Stimulated activated CD8-positive, alpha-beta memory T cell treated with anti-CD3 and anti-CD28 coated beads, Interleukin-2, amount 100 ng/mL, for 48 hours (primary cell): ENCODE measurements at places on chromosomes 11 and 22.

GRCh38 chr22:32829451-32829851, 27.9 kb downstream of the TIMP3 start:
- no peak for DNase-seq

- no peak for DNase-seq
Measured at GRCh38 chr11:8329336-8329735, 65.7 kb upstream of the LMO1 start.

- no peak for DNase-seq
Measured at GRCh38 chr22:29105468-29105867, 32.6 kb downstream of the KREMEN1 start.

GRCh38 chr22:34129691-34130486, 209.6 kb upstream of the LARGE1 start:
- DNase-seq: no peak

DNA sequence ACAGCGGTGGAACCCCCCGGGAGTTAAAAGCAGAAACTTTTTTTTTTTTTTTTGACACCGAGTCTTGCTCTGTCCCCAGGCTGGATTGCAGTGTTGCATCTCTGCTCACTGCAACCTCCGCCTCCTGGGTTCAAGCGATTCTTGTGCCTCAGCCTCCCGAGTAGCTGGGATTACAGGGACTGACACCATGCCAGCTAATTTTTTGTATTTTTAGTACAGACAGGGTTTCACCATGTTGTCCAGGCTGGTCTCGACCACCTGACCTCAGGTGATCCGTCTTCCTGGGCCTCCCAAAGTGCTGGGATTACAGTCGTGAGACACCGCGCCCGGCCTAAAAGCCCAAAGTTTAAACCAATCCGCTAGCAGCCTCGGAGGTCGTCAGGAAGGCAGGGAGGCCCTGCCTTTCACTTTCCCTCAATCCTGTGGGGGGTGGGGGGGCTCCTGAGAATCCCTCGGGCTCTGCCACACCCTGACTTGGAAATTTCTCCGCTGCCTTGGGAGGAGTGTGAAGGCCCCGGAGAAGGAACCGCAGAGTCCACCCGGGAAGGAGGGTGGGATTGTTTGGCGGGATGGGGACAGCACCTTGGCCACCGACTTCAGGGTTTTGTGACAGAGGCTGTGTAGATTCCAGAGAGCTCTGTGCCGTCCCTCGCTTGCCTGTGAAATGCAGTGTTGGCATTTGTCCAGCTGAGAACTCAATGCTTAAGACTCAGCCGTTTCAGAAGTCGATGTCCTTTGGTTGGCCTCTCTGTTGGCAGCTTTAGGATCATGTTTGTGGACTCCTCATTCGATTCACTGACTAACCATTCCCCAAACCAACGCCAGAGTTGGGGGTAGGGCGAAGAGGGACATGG, 1.0 kb downstream of the ARHGAP8 start:
- DNase-seq: no peak

DNA sequence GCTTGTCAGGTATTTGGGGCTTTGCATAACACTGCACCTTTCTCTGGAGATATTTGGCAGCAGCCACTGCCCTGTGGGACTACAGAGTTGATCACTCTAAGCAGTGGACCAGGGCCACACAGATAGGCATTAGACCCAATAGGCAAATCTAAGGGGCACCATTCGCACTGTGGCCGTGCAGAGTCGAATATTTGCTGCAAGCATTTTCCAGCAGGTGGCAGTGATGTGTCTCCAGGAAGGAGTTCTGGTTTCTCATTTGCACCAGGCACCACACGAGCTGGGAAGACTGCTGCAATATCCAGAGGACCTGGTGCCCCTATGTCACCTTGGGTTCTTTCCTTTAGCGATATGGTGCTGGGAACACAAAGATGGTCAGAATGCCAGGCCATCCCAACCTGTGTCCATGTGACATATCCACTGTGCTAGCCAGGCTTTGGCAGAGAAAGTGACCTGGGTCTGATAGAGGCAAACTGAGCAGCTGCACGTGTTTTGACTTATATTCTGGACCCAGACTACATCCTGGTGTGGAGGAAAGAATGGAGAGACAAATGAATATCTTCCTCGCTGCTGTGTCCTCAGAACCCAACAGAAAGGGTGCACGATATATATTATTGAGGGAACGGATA, 318.7 kb downstream of the BUD13 start:
- peak; percentile 2 for DNase-seq

DNA sequence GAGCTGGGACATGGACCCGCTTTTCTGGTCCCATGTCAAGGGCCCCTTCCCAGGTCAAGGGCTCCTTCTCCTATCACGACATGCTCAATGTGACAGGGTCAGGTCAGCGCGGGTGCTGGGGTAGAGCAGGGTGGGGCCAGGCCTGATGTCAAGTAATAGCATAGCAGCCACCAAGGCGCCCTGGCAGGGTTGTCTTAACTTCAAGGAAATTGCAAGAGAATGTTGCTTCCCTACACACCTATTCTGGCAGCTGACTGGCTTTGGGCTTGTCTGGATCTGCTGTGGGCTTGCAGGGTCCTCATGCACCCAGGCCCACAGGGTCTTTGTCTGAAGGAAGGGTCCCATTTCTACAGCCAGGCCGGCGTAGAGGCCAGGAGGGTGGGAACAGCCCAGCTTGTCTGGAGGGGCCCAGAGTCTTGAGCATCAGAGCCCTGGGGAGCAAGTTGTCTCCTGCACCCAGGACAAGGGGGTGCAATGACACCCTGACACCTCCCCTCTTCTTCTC, 71.4 kb downstream of the BUD13 start:
- DNase-seq: no peak

GRCh38 chr11:68690671-68691401, 6.5 kb downstream of the GAL start:
- no peak for DNase-seq
